ENCODE measurements at places on chromosomes 2 and 18.

DNA sequence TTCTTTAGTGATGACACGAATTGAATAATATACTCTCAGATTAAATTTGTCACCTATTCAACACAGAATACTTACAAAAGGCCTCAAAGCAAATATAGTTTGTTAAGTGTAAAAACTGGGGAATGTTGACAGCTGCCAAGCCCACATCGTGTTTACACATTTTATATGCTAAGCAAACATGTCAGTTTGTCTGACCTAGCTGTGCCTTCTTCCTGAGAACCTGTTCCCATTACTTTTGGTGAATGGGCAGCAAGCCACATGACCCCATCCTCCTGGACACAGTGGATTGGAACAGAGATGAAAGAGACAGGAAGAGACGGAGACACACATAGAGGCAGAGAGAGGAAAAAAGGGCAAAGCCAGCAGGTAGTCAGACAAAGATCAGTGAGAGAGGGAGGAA lies 22.9 kb upstream of the CUL3 start:
- no peak for DNase-seq

DNA sequence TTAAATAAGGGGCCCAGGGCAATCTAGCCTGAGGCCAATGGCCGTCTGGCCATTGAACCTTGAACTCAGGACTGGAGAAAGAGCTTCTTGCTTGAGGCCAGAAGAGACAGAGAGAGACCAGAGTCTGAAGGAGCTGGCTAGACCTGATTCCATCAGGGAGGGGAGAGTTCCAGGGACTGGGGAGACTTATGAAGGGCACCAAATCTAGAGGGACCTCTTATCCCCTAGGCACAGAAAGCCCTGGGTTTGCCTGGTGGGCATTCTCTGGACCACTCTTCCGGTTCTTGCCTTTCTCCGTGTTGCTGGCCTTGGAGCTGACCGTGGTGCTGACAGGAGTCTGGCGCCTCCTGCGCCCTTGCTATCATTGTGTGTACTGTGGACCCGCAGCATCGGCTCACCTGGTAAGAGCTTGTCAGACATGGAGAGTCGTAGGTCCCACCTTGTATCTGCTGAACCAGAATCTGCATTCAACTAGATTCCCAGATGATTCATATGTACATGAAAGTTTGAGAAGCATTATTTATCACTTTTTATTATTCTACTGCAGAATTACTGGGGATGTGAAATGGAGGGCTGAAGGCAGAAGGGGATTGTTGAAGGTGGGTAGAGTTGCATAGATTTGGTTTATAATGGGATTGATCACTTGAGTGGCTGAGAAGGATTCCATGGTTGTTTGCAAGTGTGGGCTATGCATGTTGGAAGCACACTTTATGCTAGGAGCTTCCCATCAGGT lies 4.3 kb upstream of the TRPM8 start:
- DNase-seq: no peak

GRCh38 chr18:35786365-35787042 lies 186.0 kb upstream of the RMP24 start:
- no peak for DNase-seq

- no peak for DNase-seq
Measured at GRCh38 chr2:201709747-201710146, 11.3 kb upstream of the MPP4 start.

DNA sequence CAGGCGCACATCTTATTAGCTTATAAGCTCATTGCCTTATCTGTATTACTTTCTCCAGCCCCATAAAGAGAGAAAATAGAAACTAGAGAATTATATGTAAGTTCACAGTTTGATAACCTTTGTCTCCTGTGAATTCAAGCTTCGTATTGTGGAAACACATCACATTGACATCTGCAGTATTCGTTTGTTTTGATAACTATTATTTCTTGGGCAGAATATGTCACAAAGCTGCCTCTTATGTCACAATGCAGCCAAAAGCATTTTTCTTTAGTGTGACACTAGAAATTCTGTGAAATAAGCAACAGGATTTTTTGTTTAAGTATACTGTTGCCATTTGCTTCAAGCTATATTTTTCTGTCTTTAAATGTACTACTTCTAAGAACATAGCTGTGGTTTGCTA lies 221.5 kb downstream of the DOK6 start:
- no peak for DNase-seq

DNA sequence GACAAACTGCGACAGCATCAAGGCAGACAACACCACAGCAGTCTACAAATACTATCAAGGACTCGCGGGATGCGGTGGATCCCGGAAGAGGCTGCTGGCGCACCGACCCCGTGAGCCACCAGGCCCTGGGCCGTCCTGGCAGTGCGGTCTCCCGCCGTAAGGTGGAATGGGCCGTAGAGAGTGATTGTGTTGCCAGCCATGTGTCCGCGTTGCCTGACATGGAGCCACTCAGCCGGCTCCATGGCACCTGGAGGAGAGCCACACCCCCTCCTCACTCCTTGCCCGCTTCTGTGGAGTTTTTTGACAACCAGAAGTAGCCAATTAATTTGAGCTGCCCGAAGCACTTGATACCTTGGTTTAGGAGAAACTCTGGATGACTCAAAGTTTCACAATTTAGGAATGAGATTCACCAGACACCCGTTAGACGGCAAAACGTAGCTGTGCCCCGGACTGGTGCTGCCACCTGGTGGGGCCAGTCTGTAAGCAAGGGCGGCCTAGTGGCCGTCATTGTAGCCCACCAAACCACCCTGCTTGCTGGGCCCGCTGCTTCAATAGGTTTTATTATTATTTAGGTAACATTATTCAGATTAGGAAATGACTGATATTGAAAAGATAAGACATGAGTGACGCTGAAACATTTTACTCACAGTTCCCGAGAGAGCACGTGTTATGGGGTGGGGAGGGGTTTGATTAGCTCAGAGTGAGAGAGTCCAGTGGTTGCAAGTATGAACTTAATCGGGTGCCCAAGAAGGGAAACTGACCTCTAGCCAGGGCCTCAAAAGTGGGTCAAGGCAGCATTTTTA lies 10.2 kb upstream of the IMP4 start:
- DNase-seq: peak; percentile 48

GRCh38 chr2:8566774-8567468 lies 114.9 kb upstream of the ID2 start:
- DNase-seq: no peak

- DNase-seq: no peak
Measured at GRCh38 chr2:109123586-109124201, 5.3 kb upstream of the SH3RF3 start.

DNA sequence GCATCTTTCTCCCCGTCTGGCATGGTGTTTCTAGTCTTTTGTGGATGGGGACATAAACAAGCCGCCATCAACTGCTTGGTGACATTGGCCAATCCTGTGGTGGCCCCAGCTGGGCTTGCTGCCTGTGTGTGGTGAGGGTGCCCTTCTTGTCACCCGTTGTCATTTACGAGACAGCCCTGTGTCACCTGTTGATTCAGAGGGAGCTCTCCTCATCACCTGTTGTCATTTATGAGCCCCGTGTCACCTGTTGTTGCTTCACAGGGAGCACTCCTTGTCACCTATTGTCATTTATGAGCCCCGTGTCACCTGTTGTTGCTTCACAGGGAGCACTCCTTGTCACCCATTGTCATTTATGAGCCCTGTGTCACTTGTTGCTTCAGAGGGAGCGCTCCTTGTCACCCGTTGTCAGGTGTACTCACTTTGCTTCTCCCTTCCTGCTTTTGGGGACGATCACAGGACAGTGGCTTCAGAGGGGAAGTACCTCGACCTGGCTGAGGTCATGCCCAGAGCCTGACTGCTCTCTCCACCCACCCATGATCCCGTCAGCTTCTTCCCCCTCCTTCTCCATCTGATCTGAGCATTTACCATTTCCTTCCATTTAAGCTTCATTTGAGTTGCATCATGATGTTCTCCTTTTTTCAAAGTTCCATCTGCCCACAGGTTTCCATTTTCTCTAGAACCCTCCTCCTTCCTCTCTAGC lies 29.1 kb downstream of the HPCAL1 start:
- DNase-seq: no peak

Data from activated T-helper 1 cell treated with Interleukin-2 at 50 U/mL for 16 hours (primary cell).